Right ventricle myocardium inferior (tissue), 1 donor: ENCODE measurements at places on chromosomes 13 and 19. TPM values are rescaled to one million over a fixed set of nuclear protein-coding genes. Genes with fewer than 3 reads are reported as not detected.

GRCh38 chr13:40470660-40471059, 195.8 kb downstream of the FOXO1 start:
- DNase-seq: no peak

GRCh38 chr13:43908156-43909126, 28.7 kb downstream of the LACC1 start:
- no peak for DNase-seq

C5AR2 gene
- 0.95 TPM for total RNA-seq

- DNase-seq: no peak
Measured at GRCh38 chr19:39178296-39179006, 18.3 kb upstream of the NCCRP1 start.

ZNF665 gene
- total RNA-seq: 0.73 TPM

GRCh38 chr19:35712567-35713505, 5.0 kb upstream of the KMT2B start:
- peak; percentile 70 for DNase-seq

DNA sequence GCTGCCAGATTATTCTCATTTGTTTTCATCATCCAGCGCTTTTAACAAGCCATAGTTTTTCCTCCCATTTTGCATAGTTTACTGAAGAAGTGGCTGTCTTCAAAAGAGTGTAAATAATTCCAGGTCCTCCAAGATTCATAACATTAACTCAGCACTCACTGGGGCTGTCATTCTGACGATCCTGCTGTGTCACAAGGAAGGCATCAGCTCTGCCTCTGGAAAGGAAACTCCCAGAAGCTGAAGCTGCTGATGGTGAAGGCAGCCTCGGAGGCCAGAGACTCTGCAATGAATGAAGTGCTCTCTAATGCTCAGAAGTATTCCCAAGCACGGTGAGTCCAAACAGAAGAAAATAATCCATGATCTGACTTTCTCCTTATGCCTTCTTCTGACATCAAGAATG, 60.0 kb downstream of the FLT1 start:
- DNase-seq: no peak
